ENCODE measurements at places on chromosomes 11 and 22. TPM values are rescaled to one million over a fixed set of nuclear protein-coding genes. Genes with fewer than 3 reads are reported as not detected.

GRCh38 chr11:22792497-22792896, 37.1 kb downstream of the SVIP start:
- no peak for DNase-seq

DNA sequence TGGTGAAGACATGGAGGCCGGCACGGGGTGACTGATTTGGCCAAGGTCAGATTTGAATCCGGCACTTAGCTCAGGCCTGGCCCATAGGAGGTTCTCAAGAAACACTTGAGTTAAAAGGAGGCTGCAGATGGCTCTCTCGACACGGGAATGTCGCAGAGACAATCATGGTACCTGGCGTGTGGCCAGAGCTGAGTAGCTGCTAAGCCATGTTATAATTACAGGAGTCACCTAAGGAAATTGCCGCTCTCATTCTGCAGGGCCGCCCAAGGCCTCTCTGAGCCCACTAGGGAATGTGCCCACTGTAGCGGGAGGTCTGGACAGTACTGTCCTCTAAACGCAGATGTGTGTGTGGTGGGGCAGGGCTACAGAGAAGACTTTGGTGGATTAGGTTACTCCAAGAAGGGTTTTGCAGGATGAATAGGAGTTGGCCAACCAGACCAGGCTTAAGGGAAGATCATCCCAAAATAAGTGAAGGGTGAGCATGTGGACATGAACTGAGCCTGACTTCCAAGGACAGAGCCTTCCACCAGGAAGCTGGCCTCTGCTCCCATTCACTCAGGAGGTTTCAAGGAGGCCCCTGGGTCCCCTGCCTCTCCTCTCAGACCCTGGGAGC, 19.3 kb upstream of the PRR5 start:
- no peak for DNase-seq

DNA sequence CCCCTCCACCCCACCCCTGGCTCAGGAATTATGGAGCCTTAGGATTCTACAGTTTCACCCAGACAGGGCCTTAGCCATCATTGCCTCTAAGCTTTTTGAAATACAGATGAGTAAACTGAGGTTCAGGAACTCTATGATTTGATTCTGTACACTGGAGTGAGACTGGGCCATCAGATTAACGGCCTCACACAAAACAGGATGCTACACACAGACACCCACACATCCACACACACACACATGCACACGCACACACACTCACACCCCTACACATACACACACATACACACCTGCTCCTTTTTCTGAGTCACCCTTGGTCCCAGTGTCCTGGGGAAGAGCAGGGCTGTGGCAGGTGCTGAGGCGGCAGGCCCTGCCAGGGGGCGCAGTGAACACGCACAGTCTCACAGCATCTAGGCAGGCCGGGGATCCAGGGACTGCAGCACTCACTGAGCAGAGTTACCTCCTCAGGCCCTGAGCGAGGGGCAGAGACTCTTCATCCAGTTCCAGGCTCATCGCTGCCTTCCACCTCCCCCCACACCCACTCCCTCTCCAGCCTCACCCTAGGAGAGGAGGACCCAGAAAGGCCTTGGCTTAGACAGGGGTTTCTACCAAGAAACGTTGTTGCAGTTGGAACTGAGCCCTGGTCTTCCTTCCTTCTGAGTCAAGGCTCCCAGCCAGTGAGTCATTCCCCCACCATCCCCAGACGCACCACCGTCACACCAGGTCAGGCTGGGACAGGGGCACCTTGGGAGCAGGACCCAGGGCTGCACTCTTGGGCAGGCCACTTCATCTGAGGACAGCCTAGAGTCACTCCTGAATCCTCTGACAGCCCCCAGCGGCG, 89.8 kb upstream of the PARVA start:
- no peak for DNase-seq

DNA sequence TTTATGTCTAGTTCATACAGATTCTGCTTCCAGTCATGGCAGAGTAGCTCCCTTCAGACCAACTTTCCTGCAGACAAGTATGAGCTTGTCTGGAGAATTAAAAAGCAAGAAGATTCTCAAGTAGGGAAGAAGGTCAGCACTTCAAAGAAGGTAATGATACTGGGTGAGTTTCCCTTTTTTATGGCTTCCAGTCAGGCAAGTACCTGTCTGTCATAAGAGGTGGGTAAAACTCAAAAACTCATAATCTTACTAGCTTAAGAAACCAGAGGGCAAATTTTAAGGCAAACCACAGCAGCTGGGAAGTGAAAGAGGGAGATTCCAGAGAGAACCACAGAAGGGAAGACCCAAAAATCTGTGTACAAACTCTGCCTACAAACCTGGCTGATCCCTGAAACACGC, 54.2 kb downstream of the DENND5A start:
- peak; percentile 73 for DNase-seq

DNA sequence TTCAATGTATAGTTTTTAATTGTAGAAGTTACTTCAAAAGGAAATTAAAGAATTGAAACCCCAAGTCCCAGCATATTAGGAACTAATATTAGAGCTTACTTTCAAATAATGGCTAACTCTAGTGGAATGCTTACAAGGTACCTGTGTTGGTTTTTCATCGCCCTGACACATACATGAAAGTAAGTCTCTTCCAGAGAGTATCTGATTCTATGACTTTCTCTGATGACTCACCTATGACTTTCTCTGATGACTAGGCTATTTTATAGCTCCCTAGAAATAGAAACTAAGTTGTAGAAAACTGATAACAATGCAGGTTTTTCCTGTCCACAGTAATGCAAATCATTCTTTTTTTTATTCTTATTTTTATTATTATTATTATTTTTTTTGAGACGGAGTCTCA, 33.6 kb upstream of the MMP7 start:
- DNase-seq: no peak

The CERK gene
- total RNA-seq: 32.6 TPM

All from activated naive CD4-positive, alpha-beta T cell treated with anti-CD3 and anti-CD28 coated beads for 36 hours (primary cell).